ENCODE measurements at places on chromosomes 6 and 20.

DNA sequence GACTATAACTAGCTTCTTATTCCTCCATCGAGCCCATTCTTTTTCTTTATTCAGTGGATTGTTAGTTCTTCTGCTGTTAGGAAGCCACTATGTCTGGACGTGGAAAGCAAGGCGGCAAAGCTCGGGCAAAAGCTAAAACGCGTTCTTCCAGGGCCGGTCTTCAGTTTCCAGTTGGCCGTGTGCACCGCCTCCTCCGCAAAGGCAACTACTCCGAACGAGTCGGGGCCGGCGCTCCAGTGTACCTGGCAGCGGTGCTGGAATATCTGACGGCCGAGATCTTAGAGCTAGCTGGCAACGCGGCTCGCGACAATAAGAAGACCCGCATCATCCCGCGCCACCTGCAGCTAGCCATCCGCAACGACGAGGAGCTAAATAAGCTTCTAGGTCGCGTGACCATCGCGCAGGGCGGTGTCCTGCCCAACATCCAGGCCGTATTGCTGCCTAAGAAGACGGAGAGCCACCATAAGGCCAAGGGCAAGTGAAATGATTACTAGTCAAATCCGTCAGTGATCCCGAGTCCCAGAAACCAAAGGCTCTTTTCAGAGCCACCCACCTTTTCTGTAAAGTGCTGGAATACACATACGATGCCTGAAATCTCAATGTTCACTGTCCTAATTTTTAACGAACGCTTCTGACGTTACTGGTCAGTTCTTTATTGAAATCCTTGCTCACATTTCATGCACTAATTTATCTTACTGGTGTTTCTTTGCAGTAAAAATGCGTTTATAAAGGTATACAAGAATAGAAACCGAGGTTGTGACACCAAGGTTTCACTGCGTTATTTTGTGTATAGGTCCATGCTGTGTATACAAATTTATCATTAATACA, 129.9 kb downstream of the HFE start:
- no peaks in the 10 kb centered on the region for H3K36me3 ChIP-seq
- no peaks in the 10 kb centered on the region for H3K27me3 ChIP-seq
- peaks cover 25% of the 10 kb centered on the region for H3K4me1 ChIP-seq
- H3K4me3 ChIP-seq = no peak overlapping the region

DNA sequence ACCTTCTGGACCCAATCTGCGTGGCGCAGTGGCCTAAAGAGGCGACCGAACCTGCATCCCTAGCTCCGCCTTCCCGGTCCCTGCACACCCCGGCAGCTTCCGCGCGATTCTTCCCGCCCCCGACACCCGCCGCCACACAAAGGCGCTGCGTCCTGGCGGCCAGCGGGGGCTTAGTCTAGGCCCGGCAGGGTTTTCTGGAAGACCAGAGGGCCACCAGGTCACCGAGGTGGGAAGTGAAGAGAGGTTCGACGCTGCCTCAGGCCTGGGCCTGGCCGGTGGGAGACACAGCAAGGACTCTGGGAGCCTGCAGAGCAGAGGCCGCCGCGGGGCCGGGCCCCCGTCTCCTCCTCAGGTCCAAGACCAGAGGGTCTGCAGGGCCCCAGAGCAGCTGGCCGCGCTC, 154.9 kb downstream of the OR2B2 start:
- peaks cover 3% of the 10 kb centered on the region for H3K36me3 ChIP-seq
- no peaks in the 10 kb centered on the region for H3K27me3 ChIP-seq
- peak; percentile 90 for DNase-seq

GRCh38 chr6:140070846-140071473, 696.5 kb upstream of the CITED2 start:
- no peak overlapping the region for H3K27ac ChIP-seq
- H3K27me3 ChIP-seq = no peaks in the 10 kb centered on the region

DNA sequence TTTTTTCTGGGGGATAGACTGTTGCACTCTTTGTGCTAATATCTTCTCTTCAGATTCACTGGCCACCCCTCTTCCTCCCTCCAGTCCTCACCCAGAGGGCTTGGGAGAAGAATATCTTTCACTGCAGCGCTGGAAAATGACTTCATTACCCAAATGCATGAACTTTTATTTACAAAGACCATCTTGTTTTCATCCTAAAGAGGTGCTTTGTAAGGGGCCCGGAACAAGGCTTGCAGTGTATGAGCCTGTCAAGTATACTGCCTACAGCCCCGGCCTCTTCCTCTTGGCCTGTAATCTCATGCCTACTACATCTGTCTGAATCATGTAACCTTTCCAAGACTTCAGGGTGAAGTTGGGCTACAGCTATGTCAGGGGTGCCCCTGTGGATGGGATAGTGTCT, 554 bp upstream of the LAMA4 start:
- H3K36me3 ChIP-seq = no peaks in the 10 kb centered on the region
- peaks cover 64% of the 10 kb centered on the region for H3K27me3 ChIP-seq
- no peak overlapping the region for H3K27ac ChIP-seq
- no peak for DNase-seq

GRCh38 chr6:17130786-17131185, 28.9 kb downstream of the STMND1 start:
- no peak overlapping the region for H3K4me3 ChIP-seq
- no peaks in the 10 kb centered on the region for H3K27me3 ChIP-seq
- DNase-seq = no peak

All from activated CD4-positive, alpha-beta T cell treated with anti-CD3 and anti-CD28 coated beads, Interleukin-2, amount 10 ng/mL, durations not matched to agents 24 days and 14 days (primary cell).